ENCODE measurements at places on chromosomes 6 and 20.

DNA sequence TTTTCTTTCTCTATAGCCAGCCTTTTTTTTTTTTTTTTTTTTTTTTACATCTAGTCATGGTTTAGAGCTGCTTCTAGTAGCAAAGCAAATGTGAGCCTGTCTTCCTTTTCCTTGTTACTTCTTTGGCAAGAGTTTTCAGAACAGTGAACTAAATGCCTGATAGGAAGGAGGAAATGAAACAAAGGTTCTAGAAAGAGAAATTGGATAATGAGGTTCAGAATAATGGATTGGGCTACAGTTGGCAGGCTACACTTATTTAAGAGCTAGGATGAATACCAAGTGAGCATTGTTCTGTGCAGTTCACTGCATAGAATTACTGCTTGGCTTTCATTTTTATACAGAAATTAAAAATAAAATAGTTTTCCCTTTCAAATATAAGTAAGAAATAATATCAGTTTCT, 78.6 kb downstream of the HIVEP1 start:
- DNase-seq = no peak

DNA sequence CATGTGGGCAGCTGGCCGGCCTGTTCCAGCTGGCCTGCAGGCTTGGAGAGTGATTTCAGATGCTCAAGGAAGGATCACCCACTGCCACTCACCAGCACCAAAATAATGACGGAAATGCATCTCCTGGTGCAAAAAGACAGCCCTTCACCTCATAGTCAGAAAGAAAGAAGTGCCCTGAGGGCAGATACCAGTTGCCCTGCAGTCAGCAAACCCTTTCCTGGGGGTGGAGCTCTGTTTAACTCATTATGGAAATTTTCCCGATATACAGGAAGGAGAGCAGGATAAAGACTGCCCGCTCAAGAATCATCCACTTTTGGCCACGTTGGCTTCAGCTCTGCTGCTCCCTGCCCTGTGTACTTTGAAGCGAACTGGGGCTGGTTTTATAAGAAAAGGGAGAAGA, 127.9 kb downstream of the GRM4 start:
- no peak for DNase-seq

DNA sequence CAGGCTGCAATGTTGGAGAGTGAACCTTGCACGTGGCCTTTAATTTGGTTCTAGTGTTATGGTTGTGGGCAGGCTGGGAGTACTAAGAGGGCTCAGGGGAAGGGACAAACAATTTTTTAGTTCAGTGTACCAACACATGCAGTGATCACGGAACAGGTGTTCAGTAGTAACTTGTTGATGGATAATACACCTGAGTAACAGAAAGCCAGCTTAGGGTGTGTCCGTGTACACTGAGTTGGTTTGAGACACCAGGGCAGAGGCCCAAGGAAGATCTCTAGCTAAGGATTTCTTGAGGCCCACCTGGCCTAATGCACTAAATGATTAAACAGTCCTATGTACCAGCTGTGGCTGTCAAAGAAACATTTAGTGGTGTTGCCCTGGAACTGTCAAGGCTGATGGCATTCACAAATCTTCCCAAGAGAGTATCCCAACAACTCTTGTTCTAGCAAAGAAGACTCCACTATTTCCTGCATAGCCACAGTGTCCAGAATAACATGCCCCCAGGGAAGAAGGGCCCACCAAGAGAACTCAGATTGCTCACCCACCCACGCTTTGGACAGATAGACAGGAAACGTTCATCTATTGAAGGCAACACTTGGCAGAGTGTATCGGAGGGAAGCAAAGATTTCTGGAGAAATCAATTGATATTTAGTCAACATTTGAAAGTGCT, 60.0 kb downstream of the CD83 start:
- DNase-seq = no peak

- no peak for DNase-seq
Measured at GRCh38 chr20:61556673-61557072, 304.6 kb downstream of the CDH4 start.

DNA sequence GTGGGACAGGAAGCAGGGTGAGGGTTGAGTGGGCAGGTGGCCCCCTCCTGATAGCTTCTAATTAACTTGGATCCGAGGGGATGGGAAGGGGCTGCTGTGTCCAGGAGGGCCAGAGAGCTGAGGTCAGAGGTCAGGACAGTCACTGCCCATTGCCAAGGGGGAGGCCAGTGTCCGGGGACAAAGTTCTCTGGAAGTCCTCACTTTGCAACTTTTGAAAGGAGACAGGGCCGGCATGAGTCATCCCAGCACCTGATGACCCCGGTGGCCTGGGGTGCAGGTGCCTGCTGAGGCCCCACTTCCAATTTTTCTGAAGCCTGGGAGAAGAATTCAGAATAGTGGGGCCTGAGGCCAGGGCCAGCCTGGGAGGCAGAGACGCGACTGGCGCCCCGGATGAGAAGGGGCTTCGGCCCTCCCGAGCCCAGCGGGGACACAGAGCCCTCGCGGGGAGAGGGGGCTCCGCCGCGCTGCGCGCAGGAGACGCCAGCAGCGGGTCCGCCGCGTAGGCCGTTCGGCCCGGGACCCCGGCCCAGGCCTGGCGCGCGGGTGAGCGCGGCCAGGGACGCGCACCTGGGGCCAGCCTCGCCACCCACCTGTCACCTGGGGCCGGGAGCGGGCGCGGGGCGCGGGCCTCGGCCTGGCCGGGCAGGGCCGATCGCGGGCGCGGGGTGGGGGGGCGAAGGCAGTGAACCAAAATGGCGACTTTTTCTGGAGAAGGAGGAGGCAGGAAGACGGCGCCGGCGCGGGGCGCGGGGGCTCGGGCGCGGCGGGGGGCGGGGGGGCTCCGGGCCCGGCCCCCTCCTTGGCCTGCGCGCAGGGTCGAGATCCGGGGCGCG, 586 bp downstream of the ZNF512B start:
- DNase-seq = peak; percentile 91

- DNase-seq = no peak
Measured at GRCh38 chr20:62736407-62737071, 27.9 kb downstream of the NTSR1 start.

GRCh38 chr6:71908162-71908765, 21.9 kb downstream of the RIMS1 start:
- DNase-seq = no peak

DNA sequence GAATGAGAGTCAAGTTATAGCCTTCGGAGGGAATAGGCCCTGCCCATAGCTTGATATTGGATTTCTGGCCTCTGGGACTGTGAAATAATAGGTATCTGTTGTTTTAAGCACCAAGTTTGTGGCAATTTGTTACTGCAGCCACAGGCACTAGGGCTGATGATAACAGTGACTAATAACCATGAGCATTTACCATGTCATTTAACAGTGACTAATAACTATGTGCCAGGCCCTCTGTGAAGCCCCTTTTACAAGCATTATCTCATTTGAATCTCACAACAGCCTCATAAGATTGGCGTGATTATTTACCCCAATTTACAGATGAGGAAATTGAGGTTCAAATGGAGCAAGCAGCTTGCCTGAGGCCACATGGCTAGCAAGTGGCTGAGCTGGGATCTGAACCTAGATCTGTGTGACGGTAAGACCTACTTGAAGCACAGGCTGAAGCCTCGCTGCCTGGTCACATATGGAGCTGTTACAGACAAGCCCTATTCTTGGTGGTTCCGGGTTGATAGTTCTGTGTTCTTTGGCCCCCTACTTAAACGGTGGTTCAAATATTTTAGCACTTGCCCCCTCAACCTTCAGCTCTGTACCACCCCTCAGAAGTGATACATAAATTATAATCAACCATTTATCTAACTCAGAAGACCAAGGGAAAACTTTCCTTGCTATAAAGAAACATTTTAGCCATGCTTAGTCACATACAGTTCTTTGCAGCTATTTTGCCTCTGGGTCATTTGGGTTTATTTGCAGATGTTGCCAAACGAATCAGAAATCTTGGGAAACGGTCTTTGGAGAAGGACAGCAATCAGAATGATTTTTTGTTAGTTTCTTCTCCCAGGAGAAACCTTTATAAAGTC, 98.3 kb downstream of the ELOVL5 start:
- DNase-seq = no peak

DNA sequence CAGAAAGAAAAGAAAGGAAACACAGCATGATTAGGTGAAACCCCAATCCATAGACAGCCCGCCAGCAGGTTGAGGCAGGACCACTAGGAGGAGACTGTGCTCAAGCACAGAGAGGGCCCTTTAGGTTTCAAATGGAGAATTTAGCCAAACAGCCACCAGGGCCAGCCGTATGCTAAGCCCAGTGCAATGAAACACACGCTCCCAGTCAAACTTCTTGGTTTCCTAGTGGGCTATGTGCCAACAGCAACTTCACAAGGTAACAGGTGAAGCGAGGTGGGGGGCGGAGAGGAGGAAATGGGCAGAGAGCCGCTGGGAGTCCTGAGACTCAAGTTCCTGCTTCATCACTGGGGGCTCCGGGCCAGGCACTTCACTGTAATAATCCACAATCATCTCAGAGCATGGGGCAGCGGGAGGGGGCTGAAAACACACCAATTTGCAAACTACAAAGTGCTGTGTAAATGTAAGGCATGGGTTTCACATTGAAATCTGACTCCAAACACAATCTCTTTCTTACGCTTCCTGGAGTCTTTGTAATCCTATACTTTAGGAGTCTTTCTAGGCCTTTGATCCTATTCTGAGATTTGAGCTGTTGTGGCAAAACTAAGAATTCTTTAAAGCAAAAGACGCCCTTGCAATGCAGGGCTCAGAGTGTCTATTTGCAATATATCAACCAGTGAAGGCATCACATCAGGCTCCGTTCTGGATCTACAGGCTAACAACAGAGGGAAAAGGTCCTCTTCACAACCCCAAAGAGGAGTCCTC, 117.3 kb downstream of the OPRM1 start:
- peak; percentile 71 for DNase-seq

- no peak for DNase-seq
Measured at GRCh38 chr6:166221040-166221439, 53.4 kb upstream of the TBXT start.

DNA sequence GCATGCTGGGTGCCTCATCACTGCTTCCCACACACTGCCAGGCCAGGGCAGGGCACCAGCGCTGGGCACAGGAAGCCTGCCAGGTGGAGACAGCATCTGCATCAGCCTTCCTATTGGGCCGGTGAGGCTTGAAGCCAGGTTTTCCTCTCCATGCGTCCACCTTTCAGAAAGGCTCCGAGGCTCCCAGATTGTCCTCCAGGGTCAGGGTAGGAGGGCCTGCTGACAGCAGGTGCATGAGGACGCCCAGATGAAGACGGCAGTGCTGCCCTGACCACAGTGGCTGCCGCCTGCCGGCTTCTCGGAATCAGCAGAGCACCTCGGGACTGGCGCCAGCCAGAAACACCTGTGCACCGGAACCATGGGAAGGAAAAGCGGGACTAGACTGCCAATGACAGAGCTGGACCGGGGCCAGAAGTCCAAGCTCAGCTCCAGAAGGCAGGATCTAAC, 170.5 kb upstream of the CST7 start:
- peak; percentile 53 for DNase-seq

DNA sequence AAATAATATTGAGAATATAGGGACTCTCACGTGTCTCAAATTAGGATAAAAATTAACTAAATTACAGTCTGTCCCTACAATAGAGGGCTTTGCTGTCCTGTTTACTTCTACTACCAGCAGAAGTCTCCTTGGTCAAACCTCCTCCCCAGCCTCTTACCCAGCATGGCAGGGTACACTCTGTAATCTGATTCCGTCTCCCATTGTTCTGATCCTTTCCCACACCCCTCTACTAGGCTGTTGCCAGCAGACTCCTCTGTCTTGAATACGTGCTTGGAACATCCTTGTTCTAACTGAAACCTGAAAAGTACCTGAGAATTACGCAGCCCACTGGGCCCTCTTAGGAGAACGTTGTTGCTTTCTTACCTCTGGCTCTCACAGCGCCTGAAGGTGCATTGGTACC, 112.2 kb upstream of the PREP start:
- DNase-seq = no peak

DNA sequence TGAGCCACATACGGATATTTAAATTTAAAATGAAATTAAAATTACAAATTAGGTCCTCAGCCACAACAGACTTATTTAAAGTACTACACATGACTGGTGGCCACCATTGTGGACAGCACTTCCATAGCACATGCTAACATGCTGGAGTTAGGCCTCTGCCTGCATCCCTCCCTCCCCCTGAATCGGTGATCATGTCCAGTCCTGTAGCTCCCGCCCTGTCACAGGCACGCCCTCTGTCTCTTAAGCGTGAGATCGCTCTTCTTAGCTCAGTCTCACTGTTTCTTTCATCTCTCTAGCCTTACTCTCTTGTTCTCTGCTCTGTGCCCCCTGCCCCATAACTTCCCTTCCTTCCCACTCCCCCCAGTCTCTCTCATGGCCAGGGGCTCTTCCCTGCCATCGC, 28.9 kb downstream of the ELMO2 start:
- no peak for DNase-seq

- no peak for DNase-seq
Measured at GRCh38 chr6:142853244-142854180, 91.5 kb downstream of the HIVEP2 start.

GRCh38 chr6:49543087-49543858, 7.2 kb upstream of the C6orf141 start:
- DNase-seq = no peak

GRCh38 chr6:66808771-66809170, 1101.7 kb upstream of the EYS start:
- DNase-seq = no peak

DNA sequence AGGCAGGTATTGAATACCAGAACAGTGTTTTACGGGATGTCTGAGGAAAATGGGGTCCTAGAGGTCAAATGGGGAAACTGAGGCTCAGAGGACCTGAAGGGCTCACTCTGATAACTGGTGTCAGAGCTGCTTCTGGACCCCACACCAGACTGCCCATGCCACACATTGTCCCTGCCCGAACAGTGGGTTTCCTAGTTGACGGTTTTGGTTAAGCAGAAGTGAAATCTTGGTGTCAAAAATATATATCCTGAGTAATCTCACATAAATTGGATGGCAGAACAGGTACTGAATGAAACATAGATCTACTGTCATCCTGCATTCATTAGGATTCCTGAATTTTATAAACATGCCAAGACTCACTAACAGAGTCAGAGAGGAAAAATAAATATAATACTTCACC, 16.3 kb downstream of the NOX3 start:
- DNase-seq = no peak

DNA sequence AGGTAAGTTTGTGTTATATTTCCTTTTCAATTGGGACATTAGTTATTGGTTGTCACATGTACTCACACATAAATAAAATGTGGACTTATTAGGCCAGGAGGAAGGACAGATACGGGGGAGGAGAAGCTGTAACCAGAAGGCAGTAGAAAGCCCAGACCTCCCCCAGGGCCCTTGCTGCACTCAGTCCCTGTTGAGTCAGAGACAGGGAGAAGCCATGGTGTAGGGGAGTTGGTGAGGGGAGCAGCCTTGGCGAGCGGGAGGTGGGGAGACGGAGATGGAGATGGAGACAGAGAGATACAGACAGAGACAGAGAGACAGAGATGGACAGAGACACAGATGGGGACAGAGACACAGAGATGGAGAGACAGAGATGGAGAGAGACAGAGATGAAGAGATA, 263.2 kb downstream of the DLL1 start:
- DNase-seq = no peak

- DNase-seq = no peak
Measured at GRCh38 chr6:17998003-17998402, 10.6 kb upstream of the KIF13A start.

DNA sequence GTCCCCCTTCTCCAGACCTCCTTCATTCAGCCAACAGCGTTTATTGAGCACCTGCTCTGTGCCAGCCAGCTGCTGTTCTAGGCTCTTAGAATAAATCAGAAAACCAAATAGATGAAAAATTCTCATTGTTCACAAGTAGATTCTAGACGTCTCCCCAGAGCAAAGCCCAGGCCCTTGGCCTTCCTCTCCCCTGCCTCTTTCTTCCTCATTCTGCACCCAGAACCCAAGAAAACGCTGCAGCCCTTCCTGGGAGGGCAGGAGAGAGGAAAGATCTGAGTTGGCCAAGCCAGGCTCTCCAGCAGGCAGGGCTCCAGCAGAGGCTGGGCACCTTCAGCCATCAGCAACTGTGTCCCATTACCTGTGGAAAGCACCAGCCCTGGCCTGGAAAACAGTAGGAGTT, 12.0 kb upstream of the BPI start:
- no peak for DNase-seq
